Memory B cell (primary cell): ENCODE measurements at places on chromosomes 11 and 22.

- DNase-seq = no peak
- H3K36me3 ChIP-seq = no peaks in the 10 kb centered on the region
- no peaks in the 10 kb centered on the region for H3K4me1 ChIP-seq
- H3K27ac ChIP-seq = no peak overlapping the region
- no peak overlapping the region for H3K4me3 ChIP-seq
These were observed 67.7 kb downstream of the SPON1 start for GRCh38 chr11:14029971-14030920.

- peak overlapping the region; percentile 6 for H3K27ac ChIP-seq
- peaks cover 4% of the 10 kb centered on the region for H3K4me1 ChIP-seq
- no peak for DNase-seq
These were observed 49.3 kb downstream of the CABIN1 start for GRCh38 chr22:24060375-24060788.

DNA sequence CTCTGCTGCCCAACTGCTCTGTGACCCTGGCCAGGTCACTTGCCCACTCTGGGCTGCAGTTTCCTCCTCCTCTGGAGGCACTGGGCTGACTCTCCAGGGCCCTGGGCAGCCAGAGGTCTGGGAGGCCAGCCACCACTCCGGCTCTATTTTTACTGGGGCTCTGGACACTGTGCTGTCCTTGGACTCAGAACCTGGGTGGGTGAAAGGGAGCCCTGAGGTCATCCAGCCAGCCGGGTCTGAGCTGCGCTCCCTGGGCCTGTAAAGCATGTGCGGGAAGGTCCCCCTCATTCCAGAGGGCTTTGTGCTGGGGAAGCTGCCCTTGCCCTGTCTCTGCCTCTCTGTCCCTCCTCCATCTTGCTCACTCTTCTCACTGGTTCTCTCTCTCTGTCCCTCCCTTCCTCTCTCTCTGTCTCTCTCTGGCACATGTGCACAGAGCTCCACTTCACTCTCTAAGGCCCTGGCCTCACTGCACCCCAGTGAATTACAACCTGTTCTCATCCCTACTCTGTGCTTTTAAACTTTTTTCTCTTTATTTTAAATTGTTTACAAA lies 24.6 kb downstream of the MB start:
- H3K4me3 ChIP-seq = no peak overlapping the region
- H3K36me3 ChIP-seq = no peaks in the 10 kb centered on the region
- no peaks in the 10 kb centered on the region for H3K4me1 ChIP-seq

- peaks cover 5% of the 10 kb centered on the region for H3K27me3 ChIP-seq
- no peaks in the 10 kb centered on the region for H3K36me3 ChIP-seq
- H3K4me3 ChIP-seq = no peak overlapping the region
- H3K27ac ChIP-seq = no peak overlapping the region
- H3K4me1 ChIP-seq = no peaks in the 10 kb centered on the region
These were observed 1306.6 kb downstream of the BRD1 start for GRCh38 chr22:48520884-48521588.

- no peak overlapping the region for H3K27ac ChIP-seq
- peaks cover 4% of the 10 kb centered on the region for H3K36me3 ChIP-seq
- H3K4me1 ChIP-seq = peaks cover 3% of the 10 kb centered on the region
- no peaks in the 10 kb centered on the region for H3K27me3 ChIP-seq
- no peak overlapping the region for H3K4me3 ChIP-seq
These were observed 67.1 kb downstream of the PARVB start for GRCh38 chr22:44091021-44091721.

- peaks cover 3% of the 10 kb centered on the region for H3K4me1 ChIP-seq
- H3K27me3 ChIP-seq = peaks cover 13% of the 10 kb centered on the region
These were observed 10.2 kb upstream of the TLCD5 start for GRCh38 chr11:120314861-120315260.

DNA sequence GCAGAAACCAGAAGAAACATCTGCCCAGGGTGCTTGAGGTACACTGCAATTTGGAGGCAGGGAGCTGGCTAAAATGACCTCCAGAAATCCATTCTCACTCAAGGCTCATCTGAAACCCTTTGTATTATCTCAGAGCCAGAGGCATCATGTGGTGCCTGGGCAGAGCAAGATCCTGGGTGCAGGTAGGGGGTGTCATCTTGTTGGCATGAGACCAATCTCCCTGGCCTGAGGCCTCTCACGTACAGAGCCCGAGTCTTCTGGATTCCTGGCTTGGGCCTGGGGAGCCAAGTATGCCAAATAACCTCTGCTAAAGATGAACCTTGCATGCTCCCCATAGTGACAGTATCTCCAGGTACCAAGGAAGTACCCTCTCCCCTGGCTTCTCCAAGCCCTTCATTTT lies 2.4 kb downstream of the LMO1 start:
- H3K4me3 ChIP-seq = no peak overlapping the region
- H3K4me1 ChIP-seq = peaks cover 6% of the 10 kb centered on the region
- DNase-seq = no peak

DNA sequence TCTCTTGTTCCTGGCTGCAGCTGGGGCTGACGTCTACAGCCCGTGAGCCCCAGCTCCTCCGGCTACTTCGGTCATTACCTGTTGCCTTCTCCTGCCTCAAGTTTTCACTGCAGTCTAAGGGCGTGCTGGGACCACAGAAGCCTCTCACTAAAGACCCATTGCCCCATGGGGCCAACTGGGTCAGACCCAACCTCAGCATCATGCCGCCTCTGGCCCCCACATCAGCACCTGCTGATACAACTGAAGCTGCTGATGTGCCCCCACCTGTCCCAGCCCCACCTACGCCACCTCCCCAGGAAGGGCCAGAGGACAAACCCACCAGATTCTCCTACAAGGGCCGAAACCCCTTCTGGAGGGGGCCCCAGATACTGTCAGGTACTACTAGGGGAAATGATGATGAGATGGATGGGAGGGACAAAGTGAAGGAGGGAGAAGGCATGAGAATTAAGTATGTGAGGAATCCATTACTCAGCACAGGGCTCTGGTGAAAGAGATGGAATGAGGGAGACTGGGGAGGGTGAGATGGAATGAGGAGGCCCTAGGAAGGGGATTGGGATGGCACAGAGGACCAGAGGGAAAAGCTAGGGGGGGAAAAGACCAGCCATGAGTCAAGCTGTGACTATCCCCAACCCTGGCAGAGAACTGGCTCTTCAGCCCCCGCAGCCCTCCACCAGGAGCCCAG lies 5.1 kb downstream of the C11orf42 start:
- no peaks in the 10 kb centered on the region for H3K4me1 ChIP-seq
- no peak overlapping the region for H3K4me3 ChIP-seq
- H3K27ac ChIP-seq = no peak overlapping the region
- no peak for DNase-seq
- H3K27me3 ChIP-seq = no peaks in the 10 kb centered on the region
- peaks cover 17% of the 10 kb centered on the region for H3K36me3 ChIP-seq

- H3K27ac ChIP-seq = no peak overlapping the region
- H3K4me3 ChIP-seq = no peak overlapping the region
- DNase-seq = peak; percentile 7
- peaks cover 10% of the 10 kb centered on the region for H3K4me1 ChIP-seq
These were observed 39.9 kb upstream of the MYO18B start for GRCh38 chr22:25702040-25702439.

GRCh38 chr11:100940111-100940510 lies 189.5 kb downstream of the PGR start:
- H3K4me3 ChIP-seq = no peak overlapping the region
- DNase-seq = no peak
- H3K36me3 ChIP-seq = peaks cover 5% of the 10 kb centered on the region

DNA sequence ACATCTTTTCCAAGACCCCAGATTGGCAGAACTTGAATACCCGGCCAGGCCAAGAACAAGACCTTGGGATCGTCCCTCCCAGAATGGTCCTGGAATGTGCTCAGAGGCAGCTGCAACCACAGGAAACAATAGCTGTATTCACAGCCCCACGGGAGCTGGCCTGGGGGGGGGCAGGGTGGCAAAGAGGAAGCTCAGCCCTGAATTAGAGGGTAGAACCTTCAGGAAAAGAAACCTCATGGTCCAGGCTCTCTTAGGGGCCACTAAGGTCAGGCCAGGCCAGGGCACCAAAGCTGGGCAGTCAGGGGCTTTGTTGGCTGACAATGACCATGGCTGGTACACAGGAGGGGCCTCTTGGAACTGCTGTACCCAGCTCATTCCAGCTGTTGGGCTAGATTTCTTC lies 17.3 kb downstream of the RPL27A start:
- H3K4me1 ChIP-seq = peaks cover 18% of the 10 kb centered on the region
- H3K4me3 ChIP-seq = no peak overlapping the region
- DNase-seq = no peak
- H3K36me3 ChIP-seq = peaks cover 11% of the 10 kb centered on the region
- H3K27ac ChIP-seq = no peak overlapping the region

DNA sequence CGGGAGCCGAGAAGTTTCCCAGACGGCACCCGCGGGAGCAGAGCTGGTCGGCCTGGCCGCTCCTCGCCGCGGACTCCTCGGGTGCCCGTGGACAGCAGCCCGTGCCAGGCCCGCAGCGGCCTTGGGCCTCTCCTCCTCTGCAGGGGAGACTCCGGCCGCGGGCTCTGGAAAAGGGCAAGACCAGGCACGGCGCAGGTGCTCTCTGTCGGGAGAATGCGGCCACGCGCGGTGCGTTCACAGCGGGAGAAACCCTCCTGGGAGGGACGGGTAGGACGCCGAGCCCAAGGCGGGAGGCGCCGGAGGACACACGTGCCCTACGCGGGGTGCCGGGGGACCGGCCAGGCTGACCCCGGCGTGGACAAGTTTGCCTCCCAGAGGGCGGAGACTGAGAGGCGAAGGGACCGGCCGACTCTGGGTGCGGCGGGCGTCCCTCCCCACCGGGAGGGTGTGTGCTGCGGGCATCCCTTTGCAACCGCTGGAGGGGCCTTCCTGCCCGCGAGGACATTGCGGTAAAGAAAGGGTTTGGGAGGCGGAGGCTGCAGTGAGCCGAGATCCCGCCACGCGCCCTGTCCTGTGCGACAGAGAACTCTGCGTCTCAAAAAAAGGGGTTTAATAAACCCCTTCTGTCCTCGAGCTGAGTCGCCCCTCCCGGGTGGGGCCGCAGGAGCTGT lies 2.3 kb downstream of the IFITM1 start:
- H3K27me3 ChIP-seq = no peaks in the 10 kb centered on the region
- H3K4me1 ChIP-seq = peaks cover 28% of the 10 kb centered on the region
- H3K4me3 ChIP-seq = no peak overlapping the region
- H3K36me3 ChIP-seq = no peaks in the 10 kb centered on the region
- H3K27ac ChIP-seq = no peak overlapping the region

GRCh38 chr11:65958774-65959420 lies 2.6 kb upstream of the SART1 start:
- H3K4me3 ChIP-seq = no peak overlapping the region
- H3K27me3 ChIP-seq = no peaks in the 10 kb centered on the region
- DNase-seq = no peak
- peaks cover 9% of the 10 kb centered on the region for H3K36me3 ChIP-seq

GRCh38 chr11:62600367-62601121 lies 1.1 kb downstream of the MTA2 start:
- peaks cover 39% of the 10 kb centered on the region for H3K4me1 ChIP-seq
- no peaks in the 10 kb centered on the region for H3K27me3 ChIP-seq
- peak overlapping the region; percentile 80 for H3K27ac ChIP-seq
- H3K4me3 ChIP-seq = peak overlapping the region; percentile 94
- H3K36me3 ChIP-seq = peaks cover 39% of the 10 kb centered on the region

DNA sequence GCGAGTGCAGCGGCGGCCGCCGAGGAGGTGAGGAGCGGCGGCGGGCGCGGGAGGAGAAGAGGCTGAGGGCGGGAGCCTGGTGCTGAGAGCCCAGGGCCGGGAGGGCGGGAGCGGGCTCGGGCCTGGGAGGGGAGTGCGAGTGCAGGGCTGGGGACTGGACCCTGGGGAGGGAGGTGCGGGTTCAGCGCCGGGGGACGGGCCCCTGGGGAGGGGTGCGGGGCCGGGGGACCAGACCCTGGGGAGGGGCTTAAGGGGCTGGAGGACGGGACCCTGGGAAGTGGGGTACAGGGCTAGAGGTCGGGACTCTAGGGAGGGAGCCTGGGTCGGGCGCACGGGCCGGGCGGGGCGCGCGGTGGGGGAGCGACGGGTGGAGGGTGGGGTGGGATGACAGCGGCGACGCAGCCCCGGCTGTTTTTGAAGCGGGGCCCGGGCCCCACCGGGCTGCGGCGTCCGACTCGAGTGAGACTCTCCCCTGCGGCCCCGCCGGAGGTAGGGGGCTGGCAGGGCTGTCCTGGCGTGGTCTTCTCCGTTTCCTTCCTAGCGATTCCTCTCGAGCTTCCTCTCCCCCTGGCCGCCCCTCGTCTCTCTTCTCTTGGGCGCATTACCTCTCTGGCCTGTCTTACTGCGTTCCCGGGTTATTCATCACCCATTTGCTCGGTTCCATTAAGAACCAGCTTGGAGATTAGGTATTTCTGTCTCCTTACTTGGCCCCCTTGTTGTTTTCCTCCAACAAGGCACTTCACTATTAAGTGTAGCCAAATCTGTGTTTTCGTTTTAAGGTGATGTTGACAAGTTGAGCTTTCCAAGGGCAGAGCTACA lies 754 bp downstream of the NUP50 start:
- H3K27ac ChIP-seq = peak overlapping the region; percentile 90
- peak overlapping the region; percentile 95 for H3K4me3 ChIP-seq
- no peak for DNase-seq
- peaks cover 5% of the 10 kb centered on the region for H3K36me3 ChIP-seq
- H3K4me1 ChIP-seq = peaks cover 25% of the 10 kb centered on the region

DNA sequence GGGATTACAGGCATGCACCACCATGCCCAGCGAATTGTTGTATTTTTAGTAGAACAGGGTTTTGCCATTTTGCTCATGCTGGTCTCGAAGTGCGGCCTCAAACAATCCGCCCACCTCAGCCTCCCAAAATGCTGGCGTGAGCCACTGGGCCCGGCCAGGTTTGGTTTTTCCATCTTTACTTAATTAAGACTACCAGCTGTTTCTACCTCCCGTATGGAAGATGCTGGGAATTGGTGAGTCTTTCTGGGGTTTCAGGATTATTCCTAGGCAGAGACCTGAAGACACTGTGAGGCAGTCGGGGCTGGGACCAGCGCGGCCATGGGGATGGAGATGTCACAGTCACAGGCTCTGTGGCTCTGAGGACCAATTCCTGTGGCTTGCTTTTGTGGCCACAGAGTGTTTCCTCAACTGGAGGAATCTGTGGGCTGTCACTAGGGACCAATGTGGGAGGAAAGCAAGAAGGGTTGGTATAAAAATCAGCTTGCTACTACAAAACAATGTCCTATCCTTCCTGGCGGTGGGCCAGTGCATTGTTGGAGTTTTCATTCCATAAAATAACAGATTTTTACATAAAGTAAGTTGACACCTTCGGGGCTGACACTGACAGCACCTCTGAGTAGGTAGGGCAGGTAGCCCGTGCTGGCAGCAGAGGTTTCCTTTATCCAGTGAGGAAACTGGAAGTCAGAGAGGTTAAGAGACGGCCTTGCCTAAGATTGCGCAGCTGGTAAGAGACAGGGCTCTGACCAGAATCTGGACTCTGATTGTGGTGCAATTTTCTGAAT lies 8.4 kb upstream of the FTH1 start:
- H3K27me3 ChIP-seq = no peaks in the 10 kb centered on the region
- H3K36me3 ChIP-seq = no peaks in the 10 kb centered on the region
- H3K4me1 ChIP-seq = peaks cover 22% of the 10 kb centered on the region
- DNase-seq = no peak
- H3K27ac ChIP-seq = no peak overlapping the region

DNA sequence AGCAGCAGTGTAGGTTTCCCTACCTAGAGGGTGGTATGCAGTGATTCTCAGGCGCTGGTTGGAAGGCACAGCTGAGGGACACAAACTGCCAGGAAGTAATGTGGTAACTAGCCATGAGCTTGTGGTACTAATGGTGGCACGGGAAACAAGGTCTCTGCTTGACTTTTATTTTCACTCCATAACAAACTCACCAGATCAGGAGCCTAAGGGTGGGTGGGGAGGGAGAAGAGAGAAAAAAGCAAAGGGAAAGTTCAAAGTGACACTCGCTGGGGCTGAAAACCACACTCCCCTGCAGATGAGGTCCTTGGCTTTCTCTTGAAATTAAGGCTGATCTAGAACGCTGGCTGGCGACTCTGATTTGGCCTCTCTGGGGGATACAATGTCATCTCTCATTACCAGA lies 22.0 kb downstream of the TRAF6 start:
- no peaks in the 10 kb centered on the region for H3K27me3 ChIP-seq
- DNase-seq = no peak
- H3K27ac ChIP-seq = peak overlapping the region; percentile 79
- no peak overlapping the region for H3K4me3 ChIP-seq
